HAP-1 (cell line): ENCODE measurements at places on chromosomes 1 and 21.

DNA sequence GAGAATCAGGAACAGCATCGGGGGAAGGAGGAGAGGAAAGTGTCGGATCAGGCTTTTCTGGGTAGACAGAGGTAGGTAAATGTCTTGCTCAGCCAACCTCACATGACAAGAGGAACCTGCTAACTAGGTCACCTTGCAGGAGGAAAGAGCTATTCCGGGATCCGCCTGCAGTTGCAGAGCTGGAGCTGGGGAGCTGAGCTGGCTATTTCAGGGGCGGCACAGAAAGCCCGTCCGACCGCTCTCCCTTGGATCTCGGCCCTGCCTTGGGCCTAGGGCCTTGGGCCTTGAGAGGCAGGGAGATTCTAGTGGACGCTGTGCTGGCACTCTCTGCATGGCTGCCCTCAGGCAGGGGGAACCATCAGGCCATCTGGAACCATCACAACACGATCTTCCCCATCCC is 56.5 kb upstream of the CTPS1 start:
- DNase-seq: no peak

- no peak for DNase-seq
These were observed 27.2 kb downstream of the THAP3 start for GRCh38 chr1:6651909-6652308.

- DNase-seq: no peak
These were observed 1.0 kb upstream of the DENND2D start for GRCh38 chr1:111201275-111202090.

GRCh38 chr1:212819726-212820125 is 27.7 kb downstream of the SPATA45 start:
- DNase-seq: no peak

GRCh38 chr1:18001725-18002124 is 105.9 kb upstream of the IGSF21 start:
- DNase-seq: no peak

DNA sequence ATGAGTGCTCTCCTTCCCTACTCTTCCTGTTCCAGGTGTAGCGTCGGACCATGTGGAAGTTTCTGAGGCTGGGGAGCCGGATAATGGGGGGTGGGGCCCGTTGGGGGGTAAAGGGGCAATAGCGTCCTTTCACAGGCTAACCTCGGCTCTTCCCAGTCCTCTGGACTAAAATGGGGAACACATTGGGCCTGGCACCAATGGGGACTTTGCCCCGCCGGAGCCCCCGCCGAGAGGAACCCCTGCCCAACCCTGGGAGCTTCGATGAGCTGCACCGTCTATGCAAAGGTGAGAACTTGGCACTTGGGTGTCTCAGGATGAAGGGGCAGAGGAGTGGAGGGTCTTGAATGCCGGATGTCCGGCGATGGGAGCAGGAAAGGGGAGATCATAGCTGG is 456 bp downstream of the TOMM40L start:
- peak; percentile 38 for DNase-seq

DNA sequence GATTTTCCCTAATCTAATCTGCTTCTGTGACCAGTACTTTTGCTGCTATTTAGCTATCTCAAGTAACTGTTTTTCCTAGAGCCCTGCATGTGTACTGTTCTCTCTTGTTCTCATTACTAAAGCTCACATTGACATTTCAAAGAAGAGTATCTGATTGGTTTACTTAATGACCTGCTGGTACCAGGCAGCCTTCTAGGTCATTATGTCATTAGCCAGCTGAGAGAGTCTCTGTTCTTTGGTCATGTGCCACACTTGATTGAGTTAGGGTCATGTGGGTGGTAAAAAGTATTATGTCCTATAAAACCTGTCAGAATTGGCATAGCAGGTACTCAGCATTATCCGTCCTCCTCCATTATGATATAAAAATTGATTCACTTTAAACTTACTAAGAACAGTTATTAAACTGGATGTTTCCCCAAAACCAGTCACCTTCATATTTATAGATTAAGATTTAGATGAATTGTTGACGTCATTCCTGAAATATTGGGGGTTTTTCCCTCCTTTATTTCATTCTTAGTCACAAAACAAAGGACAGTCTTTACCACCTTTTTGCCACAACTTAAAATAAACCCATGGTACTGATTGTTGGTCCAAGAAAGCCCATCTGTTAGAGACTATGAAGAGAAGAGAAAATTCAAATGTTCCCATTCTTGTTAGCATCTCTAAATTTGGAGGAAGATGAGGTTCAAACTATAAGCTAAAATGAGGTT is 22.2 kb downstream of the FNDC5 start:
- no peak for DNase-seq

- no peak for DNase-seq
These were observed 36.3 kb upstream of the CITED4 start for GRCh38 chr1:40898431-40898901.

GRCh38 chr21:26443867-26444266 is 129.2 kb downstream of the CYYR1 start:
- no peak for DNase-seq

- no peak for DNase-seq
These were observed 7.6 kb upstream of the NFASC start for GRCh38 chr1:204863024-204863423.

DNA sequence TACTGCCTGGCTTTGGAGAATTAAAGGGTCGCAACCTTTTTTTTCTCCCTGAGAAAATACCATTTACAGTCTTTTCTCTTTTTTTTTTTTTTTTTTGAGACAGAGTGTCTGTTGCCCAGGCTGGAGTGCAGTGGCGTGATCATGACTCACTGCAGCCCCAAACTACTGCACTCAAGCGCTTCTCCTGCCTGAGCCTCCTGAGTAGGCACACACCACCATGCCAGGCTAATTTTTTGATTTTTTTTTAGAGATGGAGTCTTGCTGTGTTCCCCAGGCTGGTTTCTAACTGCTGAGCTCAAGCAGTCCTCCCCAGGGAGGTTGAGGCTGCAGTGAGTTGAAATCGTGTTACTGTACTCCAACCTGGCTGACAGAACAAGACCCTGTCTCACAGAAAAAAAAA is 24.6 kb downstream of the UBE4B start:
- no peak for DNase-seq

GRCh38 chr1:208329300-208329699 is 85.1 kb upstream of the PLXNA2 start:
- DNase-seq: no peak

GRCh38 chr1:6554907-6555778 is at the start of gene TAS1R1:
TSS of gene TAS1R1 (plus strand) at chr1:6555307. CDS start at chr1:6555374, 67 bp downstream.
- DNase-seq: no peak

GRCh38 chr1:111538343-111539025 is 35.1 kb upstream of the ADORA3 start:
- DNase-seq: no peak

- DNase-seq: no peak
These were observed 9.8 kb upstream of the TSPAN2 start for GRCh38 chr1:115098979-115099692.

- DNase-seq: peak; percentile 62
These were observed 159.0 kb upstream of the ZC3H12A start for GRCh38 chr1:37315371-37315846.

GRCh38 chr1:65075123-65075976 is 72.7 kb upstream of the AK4 start:
- peak; percentile 67 for DNase-seq

- no peak for DNase-seq
These were observed 29.2 kb downstream of the IPP start for GRCh38 chr1:45721207-45721606.

DNA sequence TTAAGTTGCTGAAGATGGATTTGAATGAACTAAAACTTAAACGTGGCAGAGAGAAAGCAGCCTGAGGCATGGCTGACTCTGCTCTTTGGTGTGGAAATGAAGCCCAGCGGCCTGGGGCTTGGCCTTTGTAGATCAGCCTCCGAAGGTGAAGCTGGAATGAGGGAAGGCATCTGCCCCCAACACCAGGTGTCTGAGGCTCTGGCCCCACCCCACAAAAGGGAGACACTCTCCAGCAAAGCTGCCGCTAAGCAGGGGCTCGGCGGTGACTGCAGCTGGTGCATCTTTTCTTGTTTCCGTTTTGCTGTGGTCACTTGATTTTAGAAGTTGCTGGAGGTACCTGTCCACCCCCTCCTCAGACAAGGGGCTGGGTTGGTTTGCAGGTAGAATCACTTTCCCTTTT is 38.2 kb upstream of the NID1 start:
- DNase-seq: no peak

DNA sequence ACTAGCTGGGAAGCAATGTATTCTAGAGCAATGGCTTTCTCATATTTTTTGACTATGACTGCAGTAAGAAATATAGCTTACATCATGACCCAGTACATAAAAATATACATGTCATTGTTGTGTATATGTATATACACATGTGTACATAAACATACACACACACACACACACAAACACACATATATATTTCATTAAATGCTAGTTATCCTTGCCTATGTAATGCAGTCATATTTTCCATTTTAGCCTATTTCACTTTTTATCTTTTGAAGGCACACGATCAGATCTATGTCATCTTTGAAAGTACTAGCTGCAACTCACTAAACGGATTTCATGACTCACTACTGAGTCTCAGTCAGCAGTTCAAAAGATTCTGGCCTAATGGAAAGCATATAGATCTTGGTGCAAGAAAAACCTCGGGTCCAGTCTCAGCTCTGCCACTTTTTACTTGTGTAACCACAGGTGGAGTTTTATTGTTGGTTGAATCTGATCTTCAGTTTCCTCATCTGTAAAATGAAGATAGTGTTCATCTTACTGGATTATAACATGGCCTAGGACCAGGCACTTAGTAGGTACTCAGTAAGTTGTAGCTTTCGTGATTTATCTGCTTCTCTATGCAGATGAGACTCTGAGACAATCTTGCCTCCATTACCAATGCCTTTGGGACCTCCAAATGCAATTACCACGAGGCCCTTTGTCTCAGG is 325.6 kb downstream of the RRAGC start:
- DNase-seq: no peak

DNA sequence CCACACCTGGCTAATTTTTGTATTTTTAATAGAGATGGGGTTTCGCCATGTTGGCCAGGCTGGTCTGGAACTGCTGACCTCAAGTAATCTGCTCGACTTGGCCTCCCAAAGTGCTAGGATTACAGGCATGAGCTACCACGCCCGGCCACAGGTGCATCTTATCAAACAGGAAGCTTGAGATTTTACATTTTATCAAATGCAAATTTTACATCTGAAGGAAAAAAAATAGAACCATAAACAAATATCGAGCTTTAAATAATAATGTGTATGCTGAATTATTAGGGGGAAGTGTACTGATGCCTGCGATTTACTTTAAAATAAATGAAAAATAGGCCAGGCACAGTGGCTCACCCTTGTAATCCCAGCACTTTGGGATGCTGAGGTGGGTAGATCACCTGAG is 16.6 kb upstream of the BRWD1 start:
- DNase-seq: no peak

DNA sequence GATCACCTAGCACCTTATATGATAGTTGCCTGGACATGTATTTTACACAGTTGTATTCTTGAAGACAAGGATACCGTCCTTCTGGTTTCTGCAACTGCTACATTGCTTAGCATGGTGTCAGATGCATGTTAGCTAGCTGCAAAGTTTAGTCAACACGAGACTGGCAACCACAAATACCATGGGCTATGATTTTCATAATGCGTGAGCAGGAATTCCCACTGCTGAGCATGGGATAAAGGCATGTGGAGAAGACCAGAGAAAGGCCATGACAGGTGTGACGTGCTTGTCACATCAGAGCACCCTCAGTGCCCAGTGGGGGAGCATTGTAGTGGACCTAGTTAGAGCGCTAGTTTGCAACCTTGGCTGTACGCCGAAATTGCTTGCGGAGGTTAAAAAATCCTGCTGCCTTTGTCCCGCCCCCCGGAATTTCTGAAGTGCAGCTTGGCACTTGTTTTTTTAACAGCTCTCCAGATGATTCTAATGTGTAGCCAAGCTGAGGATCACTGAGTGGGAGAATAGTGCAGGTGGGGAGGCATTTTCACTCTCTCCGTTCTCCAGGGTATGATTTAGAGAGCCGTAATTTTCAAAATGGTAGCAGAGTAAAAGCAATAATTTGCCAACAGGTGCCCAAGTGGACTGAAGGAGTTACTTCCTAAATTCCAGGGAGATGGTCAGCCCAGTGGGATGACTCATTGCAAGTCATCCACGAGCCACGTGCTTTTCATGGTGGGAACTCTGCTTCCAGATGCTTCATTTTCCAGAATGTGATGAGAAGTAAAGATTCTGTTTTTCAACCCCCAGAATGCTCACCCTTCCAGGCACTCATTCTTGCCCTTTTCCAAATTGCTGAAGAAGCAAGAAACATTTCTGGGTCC is 81.0 kb downstream of the CNIH3 start:
- no peak for DNase-seq

DNA sequence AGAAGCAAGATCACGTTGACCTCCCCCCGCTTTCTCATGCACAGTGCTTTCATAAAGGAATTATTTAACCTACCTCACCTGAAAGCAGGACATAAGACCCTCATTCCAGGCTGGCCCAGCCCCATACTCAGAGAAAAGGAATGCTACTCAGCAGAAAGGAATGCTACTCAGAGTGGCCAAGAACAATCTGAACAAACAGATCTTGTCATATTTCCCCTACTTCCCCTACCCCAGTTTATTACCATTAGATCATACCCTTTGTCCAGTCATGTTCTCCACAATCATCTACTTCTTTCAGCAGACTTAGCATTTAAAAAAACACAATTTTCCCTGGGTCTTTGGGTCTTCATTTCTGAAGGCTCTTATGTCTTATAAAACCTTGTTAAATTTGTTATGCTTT is 89.8 kb downstream of the SLC16A1 start:
- no peak for DNase-seq
